Activated T-helper 1 cell treated with anti-CD3 and anti-CD28 coated beads, Interleukin-2, amount 50 U/mL, for 16 hours (primary cell): ENCODE measurements at places on chromosomes 1 and 21.

DNA sequence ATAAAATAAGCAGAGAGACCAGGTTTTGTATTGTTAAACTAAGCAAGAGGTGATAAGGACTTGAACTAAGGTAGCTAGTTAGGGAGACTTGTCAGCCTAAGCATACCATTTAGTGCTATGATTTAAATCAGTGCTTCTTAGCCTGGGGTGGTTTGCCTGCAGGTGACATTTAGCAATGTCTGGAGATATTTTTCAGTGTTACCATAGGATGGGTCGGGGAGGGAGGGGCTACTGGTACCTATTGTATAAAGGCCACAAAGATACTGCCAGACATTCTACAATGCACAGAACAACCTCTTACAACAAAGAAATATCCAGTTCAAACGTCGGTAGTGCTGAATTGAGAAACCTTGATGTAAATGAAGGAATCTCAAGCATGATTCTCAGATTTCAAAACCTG is 3.3 kb downstream of the ATP5PB start:
- no peak for DNase-seq

DNA sequence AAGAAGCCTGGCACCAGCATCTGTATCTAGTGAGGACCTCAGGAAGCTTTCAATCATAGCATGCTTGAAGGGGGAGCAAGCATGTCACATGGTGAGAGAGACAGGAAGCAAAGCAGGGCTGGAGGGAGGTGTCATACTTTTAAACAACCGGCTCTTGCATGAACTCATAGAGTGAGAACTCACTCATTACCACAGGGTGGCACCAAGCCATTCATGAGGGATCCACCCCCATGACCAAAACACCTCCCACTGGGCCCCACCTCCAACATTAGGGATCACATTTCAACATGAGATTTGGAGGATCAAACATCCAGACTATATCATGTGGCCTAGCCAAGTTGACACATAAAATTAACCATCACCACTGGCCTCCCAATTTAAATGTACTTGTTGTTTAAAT is 125.1 kb upstream of the KCND3 start:
- no peak for DNase-seq

DNA sequence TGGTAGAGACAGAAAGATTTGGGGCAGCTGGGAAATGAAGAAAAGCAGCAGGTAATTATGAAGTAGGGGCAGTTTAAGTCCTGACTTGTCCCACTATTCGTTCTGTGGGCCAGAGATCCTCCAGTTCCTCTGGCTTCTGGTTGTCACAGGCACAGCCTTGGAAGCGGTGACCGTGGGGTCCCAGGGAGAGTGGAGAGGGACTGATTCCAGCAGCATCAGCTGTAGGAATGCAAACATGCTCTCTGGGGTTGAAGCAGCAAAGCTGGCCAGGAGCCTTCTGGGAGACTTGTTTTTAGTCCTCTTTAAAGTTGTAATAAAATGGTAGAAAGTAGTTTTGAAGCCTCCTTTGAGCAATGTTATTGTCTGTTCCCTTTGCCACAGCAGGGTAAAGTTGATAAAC is 488.0 kb downstream of the LMO4 start:
- no peak for DNase-seq

DNA sequence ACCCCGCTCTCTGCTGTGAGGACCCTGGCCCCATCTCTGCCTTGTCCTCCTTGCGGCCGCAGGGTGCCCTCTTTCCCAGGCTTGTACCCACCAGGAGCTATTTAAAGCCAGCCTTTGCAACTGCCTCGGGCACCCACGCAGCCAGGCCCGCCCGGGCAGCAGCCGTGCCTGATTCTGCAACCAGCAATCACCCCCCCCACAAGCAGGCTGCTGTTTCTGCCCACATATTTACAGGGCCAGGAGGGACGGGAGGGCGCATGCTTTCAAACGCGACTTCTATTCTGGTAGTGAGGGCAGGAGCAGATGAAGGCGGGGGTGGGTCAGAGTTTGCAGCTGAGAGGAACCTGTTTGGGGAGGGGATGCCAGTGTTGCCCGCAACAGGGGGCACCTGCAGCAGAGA is 13.6 kb downstream of the GABRD start:
- DNase-seq = no peak

DNA sequence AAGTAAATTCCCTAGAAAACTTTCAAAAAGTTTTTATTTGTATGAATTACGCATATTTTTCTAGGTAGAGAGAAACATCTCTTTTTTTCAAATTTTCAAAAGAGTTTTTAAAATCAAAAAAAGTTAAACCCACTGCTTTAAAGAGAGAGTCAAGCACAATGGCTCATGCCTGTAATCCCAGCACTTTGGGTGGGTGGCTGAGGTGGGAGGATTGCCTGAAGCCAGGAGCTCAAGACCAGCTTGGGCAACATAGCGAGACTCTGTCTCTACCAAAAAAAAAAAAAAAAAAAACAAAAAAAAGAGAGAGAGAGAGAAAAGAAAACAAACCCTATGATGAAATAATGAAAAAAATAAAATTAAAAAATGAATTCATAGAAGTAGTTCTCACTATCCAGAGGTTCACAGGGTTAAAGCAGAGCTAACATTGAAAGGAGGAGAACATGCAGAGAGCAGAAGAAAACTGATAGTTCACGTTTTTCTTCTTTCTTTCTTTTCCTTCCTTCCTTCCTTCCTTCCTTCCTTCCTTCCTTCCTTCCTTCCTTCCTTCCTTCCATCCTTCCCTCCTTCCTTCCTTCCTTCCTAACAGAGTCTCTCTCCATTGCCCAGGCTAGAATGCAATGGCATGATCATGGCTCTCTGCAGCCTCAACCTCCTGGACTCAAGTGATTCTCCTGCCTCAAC is 30.5 kb upstream of the SARS1 start:
- DNase-seq = no peak

GRCh38 chr1:7845761-7846160 is 7.1 kb downstream of the UTS2 start:
- no peak for DNase-seq

DNA sequence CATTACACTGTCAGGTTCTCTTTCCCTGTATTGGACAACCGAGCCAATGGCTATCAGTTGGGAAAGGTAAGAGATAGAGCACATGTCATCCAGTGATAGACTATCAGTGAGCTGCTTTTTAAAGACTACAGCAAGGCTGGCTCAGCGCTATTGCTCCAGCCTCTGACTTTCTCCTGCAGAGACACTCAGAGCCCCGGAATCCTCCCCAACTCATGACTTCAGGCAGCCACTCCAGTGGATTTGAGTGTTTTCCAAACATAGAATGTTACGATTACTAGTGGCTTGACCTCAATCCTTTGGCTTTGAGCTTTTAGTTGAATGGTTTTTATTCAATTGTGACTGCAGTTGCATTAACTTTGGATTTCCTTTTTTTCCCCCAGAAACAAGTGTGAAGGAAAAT is 331.9 kb downstream of the DISC1 start:
- no peak for DNase-seq

DNA sequence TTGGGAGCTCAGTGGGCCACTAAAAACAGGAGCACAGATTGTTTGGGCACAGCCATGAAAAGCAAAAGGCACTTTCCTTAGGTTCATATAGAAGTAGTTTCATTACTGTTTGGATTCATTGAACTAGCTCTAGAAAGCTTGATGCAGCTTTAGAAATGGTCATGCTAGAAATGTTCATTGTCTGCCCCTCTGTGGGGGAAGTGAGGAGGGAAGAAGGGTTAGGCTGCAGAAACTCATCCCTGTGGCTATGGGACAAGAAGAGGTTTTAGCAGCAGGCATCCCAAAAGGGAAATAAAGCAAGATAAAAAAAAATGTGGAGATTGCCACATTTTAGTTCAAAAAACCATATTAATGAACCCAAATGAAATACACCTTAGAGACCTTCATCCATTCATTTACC is 359.6 kb upstream of the PTBP2 start:
- DNase-seq = no peak
